DMS153 (cell line): ENCODE measurements at places on chromosomes 3 and 15.

- DNase-seq = no peak
Measured at GRCh38 chr3:40502034-40502433, 3.8 kb upstream of the ZNF620 start.

- DNase-seq = no peak
Measured at GRCh38 chr3:18645619-18646018, 220.5 kb upstream of the SATB1 start.

DNA sequence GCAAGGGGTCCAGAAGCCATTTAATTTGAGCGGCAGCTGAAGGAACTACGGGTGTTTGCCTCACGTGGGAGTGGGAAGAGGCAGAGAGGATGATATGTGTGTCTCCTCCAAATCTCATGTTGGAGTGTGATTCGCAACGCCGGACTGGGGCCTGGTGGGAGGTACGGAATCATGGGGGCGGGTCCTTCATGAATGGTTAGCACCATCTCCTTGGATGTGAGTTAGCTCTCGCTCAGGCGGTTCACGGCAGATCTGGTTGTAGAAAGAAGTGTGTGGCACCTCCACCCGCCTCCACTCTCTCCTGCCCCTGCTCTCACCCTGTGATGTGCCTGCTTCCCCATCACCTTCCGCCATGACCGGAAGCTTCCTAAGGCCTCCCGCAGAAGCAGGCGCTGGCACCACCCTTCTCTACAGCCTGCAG, 25.4 kb downstream of the XXYLT1 start:
- no peak for DNase-seq

DNA sequence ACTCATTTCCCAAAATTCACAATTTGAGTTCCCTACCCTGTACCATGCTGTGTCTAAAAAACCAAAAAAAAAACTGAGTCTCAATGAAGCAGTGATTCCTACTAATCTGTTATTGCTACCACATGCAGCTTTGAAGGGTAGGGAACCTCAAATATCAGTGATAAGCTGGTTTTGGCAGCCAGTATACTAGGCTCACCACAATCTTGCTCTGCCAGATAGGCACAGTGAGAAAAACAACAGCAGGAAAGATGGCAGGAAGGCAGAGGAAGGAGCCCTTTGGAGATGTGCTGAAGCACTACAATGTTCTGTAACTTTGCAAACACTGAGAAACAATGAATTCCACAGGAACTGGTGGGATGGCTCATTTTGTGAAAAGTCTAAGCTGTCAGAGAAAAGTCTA, 96.9 kb upstream of the UBP1 start:
- DNase-seq = no peak

DNA sequence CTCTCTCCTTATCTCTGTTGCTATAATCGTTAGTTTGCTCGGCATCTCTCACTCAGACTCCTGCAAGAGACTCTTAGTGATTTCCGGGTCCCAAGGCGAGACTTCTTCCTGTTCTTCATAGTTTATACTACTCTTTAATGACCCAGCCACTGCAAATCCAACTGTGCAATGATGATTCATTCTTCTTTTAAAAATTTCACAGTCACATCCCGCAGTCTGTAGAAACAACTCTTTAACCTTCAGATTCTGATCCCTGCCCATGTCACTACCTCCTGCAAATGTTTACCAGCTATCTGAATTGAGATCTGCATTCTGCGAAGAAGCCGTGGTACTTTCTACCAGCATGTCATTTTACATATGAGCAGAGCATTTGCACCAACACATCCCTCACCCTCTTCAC, 2.8 kb upstream of the VGLL3 start:
- no peak for DNase-seq

- DNase-seq = no peak
Measured at GRCh38 chr15:23648920-23649515, 1.4 kb upstream of the MAGEL2 start.
